ENCODE measurements at places on chromosomes 2 and 18.

DNA sequence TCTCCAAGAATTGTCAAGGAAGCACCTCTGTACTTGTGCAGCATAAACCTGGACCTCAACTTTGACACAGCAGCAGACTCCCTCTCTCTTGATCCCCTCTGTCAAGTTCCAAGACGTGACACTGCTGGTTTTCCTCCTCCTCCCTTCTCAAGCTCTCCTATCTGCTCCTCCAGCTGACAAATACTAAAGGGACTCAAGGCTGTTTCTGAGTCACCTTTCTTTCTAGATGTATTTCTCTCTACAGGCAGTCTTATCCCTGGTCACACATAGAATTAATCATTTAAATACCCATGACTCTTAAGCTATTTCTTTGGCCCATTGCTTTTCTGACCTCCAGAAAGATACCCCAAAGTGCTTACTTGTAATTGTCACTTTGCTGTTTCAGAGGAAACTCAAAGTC lies 53.5 kb downstream of the SEPTIN10 start:
- no peak for DNase-seq

DNA sequence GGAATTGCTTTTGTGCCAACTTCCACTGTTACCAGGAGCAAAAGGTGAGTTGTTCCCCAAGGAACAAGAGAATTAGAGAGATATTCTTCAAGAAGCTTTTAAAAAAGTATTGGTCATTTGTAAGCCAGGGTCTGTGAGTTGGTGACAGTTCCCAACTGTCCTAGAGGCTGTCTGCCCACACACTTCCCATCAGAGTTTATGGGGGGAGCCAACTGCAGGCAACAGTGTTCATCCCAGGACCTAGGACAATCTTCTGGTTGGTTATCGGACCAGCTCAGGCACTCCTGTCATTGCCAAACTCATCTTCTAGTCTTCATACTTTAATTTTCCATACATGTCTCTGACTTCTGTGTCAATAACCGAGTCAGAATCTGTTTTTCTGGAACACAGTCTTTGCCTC lies 47.5 kb upstream of the SLC8A1 start:
- DNase-seq = no peak

GRCh38 chr2:59741840-59742239 lies 811.6 kb downstream of the BCL11A start:
- no peak for DNase-seq

GRCh38 chr2:230762317-230762896 lies 49.8 kb downstream of the CAB39 start:
- DNase-seq = no peak

DNA sequence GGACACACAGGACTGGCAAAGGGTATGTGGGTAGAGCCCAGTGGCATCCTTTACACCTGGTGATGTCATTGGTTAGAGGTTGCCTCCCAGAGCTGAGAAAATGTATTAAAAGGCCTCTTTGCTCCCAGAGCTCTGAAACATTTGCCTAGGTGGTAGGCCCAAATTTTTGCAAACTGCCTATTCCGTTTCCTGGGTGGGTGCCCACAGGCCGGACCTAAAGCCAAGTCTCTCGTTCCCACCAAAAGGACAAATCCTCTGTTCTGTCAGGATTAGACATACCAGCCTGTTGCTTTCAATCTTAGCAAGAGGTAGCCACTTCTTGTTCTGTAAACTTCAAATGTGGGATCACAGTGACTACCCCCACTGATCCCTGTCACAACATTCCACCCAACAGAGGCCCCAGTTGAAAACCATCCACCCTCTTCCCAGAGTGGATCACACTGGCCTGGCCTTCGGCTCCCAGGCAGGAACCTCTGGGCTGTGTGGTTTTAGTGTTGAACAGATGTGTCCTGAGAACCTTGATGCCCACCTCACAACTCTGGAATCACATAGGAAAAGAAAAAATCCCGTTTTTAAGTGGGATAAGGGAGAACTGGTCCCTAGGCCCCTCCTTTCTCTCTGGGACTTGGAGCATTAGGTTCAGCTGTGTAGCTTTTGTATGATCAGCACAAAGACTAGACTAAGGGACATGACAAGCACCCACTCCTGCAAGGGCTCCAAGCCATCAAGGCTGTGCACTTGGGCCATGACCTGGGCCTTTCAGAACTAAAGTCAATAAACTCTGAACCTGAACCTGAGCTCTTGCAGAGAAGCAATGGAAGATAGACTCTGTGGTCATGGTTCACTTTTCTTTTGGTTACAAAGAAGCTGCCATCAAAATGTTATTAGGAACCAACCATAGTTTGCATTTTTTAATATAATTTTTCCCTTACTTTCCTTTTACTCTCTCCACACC lies 211.3 kb downstream of the CYP26B1 start:
- no peak for DNase-seq

- DNase-seq = no peak
Observed at GRCh38 chr2:233410196-233410760, 56.0 kb downstream of the DGKD start.

DNA sequence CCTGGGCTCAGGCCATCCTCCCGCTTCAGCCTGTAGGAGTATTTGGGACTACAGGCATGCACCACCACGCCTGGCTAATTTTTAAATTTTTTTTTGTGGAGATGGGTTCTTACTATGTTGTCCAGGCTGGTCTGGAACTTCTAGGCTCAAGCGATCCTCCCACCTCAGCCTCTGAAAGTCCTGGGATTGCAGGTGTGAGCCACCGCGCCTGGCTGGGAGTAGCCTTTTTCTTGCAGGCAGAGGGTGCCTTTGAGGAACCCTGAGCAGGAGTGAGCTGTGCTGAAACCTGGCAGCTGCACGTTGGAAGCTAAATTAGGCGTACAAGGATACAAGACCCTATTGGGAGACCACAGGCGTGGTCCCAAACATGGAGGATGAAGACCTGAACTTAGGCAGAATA lies 8.0 kb downstream of the CTDSP1 start:
- no peak for DNase-seq

Data from AG04450 (cell line).